Hematopoietic multipotent progenitor cell (in vitro differentiated cells): ENCODE measurements at places on chromosomes 6 and 20.

- DNase-seq, result no peak
Measured at GRCh38 chr6:24549674-24550353, 55.0 kb downstream of the ALDH5A1 start.

GRCh38 chr20:34389206-34389953 is 26.3 kb downstream of the ITCH start:
- no peak for DNase-seq

DNA sequence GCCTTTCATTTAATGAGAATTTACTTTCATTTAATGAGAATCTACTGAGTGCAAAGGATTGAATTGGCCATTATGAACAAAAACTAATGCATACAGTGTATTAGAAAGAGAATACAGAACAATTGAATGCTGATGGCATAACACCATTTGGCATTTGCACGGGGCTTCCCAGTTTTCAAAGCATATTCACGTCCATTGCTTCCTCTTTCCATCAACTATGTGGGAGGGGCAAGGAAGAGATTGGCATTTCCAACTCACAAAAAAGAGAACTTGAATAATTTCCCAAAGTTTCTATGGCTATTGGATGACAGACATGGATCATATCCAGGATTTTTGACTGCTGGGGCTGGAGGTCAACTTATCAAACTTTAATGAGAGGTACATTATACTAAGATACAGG is 23.2 kb upstream of the ARG1 start:
- DNase-seq, result no peak

GRCh38 chr6:1135726-1136414 is 176.0 kb upstream of the FOXQ1 start:
- DNase-seq, result no peak

DNA sequence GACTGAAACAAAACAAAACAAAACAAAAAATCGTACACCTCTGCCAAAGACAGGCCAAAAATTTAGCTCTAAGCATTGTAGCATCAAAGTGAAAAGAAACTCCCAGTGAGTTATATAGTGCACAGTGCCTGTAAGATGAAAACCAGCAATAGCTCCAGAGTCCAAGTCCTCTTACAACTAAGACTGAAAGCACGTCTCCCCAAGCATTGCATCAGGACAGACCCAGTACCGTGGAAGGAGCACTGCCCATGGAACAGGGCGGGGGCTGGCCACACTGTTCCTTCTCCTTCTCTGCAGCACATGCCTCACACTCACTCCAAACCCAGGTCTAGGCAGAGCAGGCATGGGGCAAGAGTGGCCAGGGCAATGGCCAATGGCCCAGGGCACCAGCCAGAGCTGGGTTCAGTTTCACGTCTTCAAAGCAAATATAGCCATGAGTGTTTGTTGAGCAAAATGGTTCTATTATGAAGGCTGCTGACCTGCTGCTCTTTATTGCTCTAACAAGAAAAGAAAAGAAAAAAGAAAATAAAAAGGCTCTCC is 72.2 kb upstream of the PBOV1 start:
- no peak for DNase-seq

DNA sequence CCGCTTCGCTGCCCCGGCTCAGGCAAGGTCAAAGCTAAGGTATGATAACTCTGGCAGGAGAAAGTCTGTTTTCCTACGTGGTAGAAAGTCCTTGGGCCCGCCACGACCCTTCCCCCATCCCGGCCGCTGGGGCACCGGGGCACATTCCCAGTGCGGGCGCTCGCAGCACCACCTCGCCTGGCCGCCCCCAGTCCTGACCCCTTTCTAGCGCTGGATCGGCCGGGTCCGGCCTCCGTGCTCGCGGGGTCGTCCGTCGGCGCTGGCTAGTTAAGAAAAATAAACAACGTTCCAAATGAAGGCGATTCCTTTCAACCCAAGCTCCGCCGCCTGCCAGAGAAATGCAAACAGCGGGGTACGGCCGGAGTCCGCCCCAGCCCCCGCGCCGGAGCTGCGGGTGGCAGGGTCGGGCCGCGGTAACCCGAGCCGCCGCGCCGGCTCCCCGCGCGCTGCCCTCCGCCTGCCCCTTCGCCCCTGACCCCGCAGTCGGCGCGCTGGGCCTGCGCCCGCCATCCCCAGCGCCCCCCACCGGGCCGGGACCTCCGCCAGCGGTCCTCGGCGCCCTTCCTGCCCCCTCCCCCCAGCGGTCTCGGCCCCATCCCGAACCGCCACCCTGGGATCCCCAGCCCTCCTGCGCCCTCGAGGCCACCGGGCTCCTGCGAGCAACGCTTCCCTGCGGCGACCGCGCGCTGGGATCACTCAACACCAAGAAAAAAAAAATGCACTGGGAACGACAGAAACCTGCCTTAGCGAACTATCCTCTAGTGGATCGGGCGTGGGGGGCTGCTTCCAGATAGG is 37.6 kb downstream of the NCR2 start:
- DNase-seq, result no peak

GRCh38 chr6:49205526-49205925 is 257.5 kb downstream of the MMUT start:
- DNase-seq, result no peak

- no peak for DNase-seq
Measured at GRCh38 chr20:44188752-44189151, 1.8 kb upstream of the JPH2 start.

- DNase-seq, result no peak
Measured at GRCh38 chr20:8505476-8506200, 373.6 kb downstream of the PLCB1 start.

DNA sequence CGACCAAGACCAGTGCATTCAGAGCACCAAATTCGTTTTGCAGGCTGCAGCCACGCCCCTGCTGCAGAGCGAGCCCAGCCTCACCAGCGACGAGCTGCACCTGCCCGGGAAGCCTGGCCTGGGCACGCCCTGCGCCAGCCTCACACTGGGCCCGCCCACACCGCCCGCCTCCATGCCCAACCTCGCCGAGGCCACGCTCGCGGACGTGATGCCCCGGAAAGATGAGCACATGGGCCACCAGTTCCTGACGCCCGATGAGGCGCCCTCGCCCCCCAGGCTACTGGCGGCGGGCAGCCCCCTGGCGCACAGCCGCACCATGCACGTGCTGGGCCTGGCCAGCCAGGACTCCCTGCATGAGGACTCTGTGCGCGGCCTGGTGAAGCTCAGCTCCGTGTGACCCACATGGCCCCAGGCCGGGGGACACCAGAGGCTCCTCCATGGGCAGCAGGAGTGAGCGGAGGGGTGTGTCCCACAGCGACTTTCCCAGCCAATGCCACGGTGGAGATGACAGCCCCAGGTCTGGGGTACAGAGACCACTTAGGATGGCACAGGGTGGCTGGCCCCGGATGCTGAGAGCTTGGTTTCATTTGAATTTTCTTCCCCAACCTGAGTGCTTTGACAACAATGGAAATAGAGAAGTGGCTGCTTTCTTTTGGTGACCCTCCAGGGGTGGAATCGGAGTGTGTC is 150.2 kb upstream of the SNX9 start:
- no peak for DNase-seq

DNA sequence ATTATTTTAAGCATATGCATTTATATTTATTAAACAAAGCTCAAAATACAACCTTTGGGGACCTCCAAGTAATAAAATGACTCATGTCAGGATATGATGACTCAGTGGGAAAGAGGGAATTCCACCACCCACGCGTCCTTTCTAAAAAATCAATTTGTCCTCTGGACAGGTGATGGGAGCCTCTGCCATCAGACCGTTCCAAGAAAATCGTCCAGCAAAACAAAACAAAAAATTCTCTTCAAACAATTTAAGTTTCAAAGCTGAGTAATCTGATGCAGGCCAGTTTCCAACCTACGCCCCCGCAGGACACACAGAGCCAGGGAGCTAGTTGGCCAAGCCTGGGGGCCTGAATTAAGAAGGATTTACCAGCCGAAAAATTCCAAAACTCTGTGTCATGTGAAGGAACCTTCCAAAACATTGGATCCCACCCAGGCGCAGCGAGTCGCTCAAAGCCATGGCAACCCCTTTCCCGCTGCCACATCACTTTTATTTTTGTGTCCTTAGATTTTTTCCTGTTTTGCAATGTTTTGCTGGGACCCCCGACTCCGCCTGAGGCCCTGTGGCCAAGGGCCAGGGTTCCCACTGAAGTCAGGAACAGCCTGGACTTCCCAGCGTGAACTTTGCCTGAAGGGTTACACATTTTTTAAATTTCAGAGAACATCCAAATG is 95.3 kb downstream of the NFATC2 start:
- no peak for DNase-seq

- DNase-seq, result no peak
Measured at GRCh38 chr6:144123421-144123820, 26.9 kb upstream of the STX11 start.

DNA sequence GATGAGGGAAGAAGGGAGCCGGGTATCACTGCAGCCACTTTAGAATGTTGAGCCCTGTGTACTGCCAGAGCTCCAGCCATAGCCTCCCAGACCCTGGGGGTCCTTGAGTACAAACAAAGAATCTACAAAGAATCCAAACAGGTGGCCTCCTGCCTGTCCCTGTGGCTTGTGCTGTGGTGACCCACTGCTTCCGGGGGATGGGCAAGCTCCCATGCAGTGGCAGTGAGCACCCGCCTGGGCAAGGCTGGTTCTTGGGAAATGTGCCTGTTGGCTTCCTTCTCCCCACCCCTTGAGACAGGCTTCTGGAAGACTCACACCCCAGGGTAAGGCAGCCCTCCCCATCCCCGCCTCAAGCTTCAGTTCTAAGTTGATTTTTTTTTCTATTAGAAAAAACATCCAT is 13.9 kb downstream of the SIRPA start:
- no peak for DNase-seq

DNA sequence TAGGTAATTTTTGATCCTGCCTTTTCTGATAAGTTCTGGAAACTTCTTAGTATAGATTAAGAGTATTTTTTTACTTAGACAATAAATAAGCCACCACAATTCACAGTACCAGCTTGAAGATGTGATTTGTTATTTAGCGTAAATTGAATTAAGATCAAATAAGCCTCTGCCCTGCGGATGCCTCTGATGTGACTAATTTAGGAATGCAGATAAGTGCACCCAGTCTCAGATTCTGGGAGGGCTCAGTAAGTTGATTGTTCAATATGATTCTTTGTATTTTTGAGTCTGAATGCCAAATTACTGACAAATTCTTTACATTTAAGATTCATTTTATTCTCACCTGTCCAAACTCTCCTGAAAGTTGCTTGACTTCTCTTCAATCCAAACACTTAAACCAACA is 147.5 kb downstream of the THBS2 start:
- DNase-seq, result no peak

- DNase-seq, result no peak
Measured at GRCh38 chr6:2841264-2842138, at the start of gene SERPINB1. SERPINB1 (minus strand) TSS chr6:2841863; CDS start chr6:2840586, 1,277 bp downstream.

DNA sequence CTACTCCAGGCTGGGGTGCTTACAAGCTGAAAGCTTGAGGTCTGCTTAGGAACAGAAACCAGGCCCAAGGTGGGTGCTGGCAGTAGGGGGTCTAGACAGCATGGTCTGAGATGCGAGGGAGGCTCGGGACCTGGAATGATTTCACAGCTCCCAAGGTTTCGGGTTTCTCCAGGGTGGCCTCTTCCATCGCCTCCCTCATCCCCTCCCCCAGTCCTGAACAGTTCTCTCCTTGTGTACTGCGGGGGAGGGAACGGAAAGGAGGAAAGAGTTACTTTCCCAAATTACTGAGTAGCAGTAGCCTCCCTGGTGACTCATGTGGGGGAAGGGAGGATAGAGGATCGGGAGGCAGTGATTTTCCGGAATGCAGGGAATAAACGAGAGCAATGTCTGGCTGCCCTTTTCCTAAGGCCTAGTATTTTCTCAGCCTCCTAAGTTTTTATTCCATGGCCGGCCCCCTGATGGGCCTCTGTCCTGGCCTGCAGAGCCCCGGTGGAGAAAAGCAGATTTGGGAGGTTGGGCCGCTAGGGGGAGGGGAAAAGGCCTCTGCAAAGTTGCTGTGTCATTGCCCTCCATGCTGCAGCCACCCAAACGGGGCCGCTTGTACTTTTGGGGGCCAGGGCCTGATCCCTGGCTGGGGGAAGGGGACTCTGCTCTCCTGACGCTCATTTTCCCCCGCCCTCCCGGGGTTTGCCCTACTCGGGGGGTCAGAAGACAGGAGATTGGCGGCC is 1.5 kb downstream of the BRD2 start:
- DNase-seq, result peak; percentile 95

- DNase-seq, result no peak
Measured at GRCh38 chr20:6626805-6627204, 140.7 kb upstream of the BMP2 start.

DNA sequence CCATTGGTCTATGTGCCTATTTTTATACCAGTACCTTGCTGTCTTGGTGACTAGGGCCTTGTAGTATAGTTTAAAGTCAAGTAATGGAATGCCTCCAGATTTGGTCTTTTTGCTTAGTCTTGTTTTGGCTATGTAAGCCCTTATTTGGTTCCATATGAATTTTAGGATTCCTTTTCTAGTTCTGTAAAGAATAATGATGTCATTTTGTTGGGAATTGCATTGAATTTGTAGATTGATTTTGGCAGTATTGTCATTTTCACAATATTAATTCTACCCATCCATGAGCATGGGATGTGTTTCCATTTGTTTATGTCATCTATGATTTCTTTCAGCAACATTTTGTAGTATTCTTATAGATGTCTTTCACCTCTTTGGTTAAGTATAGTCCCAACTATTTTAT is 96.4 kb upstream of the PAK5 start:
- DNase-seq, result no peak

GRCh38 chr6:148240461-148240840 is 102.2 kb upstream of the SASH1 start:
- no peak for DNase-seq

GRCh38 chr20:24790746-24791283 is 158.3 kb upstream of the CST7 start:
- DNase-seq, result no peak

DNA sequence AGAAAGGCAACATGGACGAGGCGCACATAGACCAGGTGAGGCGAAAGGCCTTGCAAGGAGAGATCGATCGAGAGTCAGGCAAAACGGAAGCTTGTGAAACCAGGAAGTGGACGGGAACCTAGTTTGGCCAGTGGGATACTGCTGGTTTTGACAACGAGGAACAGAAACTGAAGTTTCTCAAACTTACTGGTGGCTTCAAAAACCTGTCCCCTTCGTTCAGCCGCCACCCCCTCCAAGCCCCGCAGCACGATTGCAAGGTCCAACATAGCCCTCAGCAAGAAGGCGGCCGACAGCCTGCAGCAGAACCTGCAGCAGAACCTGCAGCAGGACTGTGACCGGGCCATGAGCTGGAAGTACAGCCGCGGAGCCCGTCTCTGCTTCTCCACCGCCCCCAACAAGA is 238.0 kb downstream of the KHDC1L start:
- no peak for DNase-seq

DNA sequence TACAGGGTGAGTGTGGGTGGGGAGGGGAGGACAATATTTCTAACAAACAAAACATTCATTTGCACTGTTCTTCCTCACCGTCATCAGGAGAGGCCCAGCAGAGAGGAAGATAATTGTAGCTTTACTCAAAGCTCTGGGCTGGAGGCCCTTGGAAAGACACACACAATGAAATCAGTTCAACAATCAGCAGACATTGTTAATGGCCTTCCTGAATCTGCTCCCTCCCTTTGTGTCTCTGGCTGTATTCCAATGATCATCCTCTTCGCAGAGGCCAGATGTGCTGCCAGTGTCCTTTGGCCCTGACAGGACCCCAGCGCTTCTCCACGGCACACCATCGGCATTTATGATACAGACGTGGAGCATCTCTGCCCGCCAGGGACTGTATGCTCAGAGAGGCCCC is 44.6 kb upstream of the LRFN2 start:
- DNase-seq, result no peak
